ENCODE measurements at places on chromosomes 12 and 14.

GRCh38 chr12:57724936-57725740 is 13.4 kb downstream of the AGAP2 start:
- no peak for DNase-seq
- no peaks in the 10 kb centered on the region for H3K36me3 ChIP-seq
- no peak overlapping the region for H3K27ac ChIP-seq
- H3K4me1 ChIP-seq: no peaks in the 10 kb centered on the region
- H3K27me3 ChIP-seq: no peaks in the 10 kb centered on the region
- no peak overlapping the region for H3K4me3 ChIP-seq

DNA sequence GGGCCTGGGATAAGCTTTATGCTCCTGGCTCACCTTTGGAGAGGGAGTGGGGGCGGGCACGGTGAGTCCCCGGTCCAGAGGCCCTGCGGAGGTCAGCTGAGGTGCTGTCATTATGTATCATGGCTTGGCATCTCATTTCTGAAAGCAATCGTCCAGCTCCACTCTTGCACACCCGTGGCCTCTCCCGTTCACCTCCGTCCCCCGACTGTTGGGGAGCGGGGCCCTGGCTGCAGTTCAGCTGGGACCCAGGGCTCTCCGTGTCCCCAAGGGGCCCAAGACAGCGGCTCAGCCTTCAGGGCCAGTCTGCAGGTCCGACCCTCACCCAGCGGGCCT is 10.6 kb downstream of the BMP4 start:
- no peak for DNase-seq
- no peaks in the 10 kb centered on the region for H3K36me3 ChIP-seq
- H3K4me1 ChIP-seq: no peaks in the 10 kb centered on the region
- H3K27ac ChIP-seq: no peak overlapping the region

- no peaks in the 10 kb centered on the region for H3K27me3 ChIP-seq
- no peak for DNase-seq
- H3K4me3 ChIP-seq: no peak overlapping the region
- no peak overlapping the region for H3K27ac ChIP-seq
- H3K36me3 ChIP-seq: no peaks in the 10 kb centered on the region
Observed at GRCh38 chr14:75723716-75724115, 62.7 kb downstream of the TTLL5 start.

DNA sequence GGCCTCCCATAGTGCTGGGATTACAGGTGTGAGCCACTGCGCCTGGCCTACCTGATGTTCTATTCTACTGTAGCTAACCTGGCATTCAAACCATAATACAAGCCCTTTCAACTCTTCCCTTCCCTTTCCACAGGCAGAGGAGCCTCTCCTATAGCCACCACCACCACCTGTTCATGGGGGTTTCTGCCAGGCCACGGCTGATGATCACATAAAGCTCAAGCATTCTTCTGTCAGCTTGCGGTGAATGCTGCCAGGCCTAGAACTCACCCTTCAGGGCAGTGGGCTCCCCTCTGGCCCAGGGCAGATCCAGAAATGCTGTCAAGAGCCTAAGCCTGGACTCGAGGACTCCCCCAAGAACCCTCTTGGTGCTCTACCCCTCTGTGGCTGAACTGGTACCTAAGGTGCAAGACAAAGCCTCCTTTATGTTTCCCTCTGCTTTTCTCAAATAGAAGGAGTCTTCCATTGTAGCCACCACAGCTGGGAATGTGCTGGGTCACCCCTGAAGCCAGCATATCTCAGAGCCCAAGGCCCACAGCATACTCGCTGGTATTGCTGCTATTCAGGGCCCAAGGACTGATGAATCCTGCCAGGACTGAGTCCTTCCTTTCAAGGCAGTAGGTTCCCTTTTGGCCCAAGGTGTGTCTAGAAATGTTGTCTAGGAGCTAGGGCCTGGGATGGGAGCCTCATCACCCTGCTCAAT is 3.4 kb upstream of the DLGAP5 start:
- no peaks in the 10 kb centered on the region for H3K4me1 ChIP-seq
- no peak overlapping the region for H3K27ac ChIP-seq
- no peak for DNase-seq

GRCh38 chr14:74140374-74140850 is 55.7 kb downstream of the LIN52 start:
- no peak overlapping the region for H3K4me3 ChIP-seq
- DNase-seq: no peak
- no peak overlapping the region for H3K27ac ChIP-seq
- H3K27me3 ChIP-seq: no peaks in the 10 kb centered on the region

DNA sequence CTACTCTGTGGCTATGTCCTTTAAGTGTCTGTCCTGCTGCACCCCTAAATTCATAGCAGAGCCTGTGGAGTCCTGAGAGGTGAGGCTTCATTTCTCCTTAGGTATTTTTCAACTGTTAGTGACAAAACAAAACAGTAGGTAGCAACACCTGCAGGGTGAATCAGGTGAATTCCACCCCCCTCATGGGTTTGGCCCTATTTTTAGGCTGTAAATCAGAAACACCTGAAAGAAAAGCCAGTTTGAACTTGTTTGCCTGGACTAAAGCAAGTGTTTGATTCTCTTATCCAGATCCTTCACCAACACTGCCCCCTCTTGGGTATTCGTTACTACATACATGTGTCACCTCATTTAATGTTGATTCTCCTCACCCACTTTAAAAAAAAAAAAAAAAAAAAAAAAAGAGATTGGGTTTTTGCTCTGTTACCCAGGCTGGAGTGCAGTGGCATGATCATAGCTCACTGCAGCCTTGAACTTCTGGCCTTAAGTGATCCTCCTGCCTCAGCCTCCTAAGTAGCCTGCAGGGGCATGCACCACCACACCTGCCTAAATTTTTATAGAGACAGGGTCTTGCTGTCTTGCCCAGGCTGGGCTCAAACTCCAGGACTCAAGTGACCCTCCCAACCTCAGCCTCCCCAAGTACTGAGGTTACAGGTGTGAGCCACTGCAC is 10.3 kb downstream of the TBPL2 start:
- no peak overlapping the region for H3K27ac ChIP-seq
- no peak overlapping the region for H3K4me3 ChIP-seq
- H3K36me3 ChIP-seq: no peaks in the 10 kb centered on the region
- H3K27me3 ChIP-seq: no peaks in the 10 kb centered on the region

DNA sequence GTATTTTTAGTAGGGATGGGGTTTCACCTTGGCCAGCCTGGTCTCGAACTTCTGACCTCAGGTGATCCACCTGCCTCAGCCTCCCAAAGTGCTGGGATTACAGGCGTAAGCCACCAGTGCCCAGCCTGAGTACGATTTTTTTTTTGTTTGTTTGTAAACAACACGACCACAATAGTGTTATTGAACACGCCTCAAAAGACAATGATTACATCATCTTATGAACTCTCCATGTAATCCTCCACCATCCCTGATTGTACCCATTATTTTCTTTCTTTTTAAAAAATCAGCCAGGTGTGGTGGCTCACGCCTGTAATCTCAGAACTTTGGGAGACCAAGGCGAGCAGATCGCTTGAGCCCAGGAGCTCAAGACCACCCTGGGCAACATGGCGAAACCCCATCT is 25.1 kb upstream of the TBX3 start:
- H3K27ac ChIP-seq: no peak overlapping the region
- no peak for DNase-seq
- H3K4me1 ChIP-seq: no peaks in the 10 kb centered on the region
- no peak overlapping the region for H3K4me3 ChIP-seq
- no peaks in the 10 kb centered on the region for H3K27me3 ChIP-seq
- no peaks in the 10 kb centered on the region for H3K36me3 ChIP-seq

GRCh38 chr14:79712302-79712950 is 498.9 kb downstream of the DIO2 start:
- H3K4me3 ChIP-seq: no peak overlapping the region
- no peaks in the 10 kb centered on the region for H3K4me1 ChIP-seq
- H3K27ac ChIP-seq: no peak overlapping the region
- no peaks in the 10 kb centered on the region for H3K36me3 ChIP-seq

DNA sequence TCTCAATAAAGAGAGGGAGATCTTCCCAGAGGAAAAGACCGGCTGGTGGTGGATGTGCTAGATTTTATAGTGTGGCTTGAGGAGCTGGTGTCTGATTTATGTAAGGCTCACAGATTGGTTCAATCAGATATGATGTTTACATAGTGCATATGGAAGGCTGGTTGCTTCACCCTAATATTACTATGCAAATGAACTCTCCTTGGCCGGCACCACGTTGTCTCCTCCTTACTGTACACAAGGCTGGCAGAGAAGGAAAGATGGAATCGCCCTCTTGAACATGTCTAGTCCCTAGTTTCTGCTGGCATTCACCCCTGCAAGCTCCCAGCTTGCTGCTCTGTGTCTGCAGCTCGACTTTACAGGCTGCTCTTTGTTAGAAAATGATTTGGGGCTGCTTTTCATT is 8.9 kb downstream of the FAM186A start:
- H3K4me1 ChIP-seq: no peaks in the 10 kb centered on the region
- no peak for DNase-seq
- no peak overlapping the region for H3K4me3 ChIP-seq
- H3K36me3 ChIP-seq: no peaks in the 10 kb centered on the region
- H3K27ac ChIP-seq: no peak overlapping the region
- H3K27me3 ChIP-seq: no peaks in the 10 kb centered on the region

- H3K4me1 ChIP-seq: no peaks in the 10 kb centered on the region
- no peak overlapping the region for H3K4me3 ChIP-seq
- no peaks in the 10 kb centered on the region for H3K27me3 ChIP-seq
- no peak overlapping the region for H3K27ac ChIP-seq
- DNase-seq: no peak
- H3K36me3 ChIP-seq: no peaks in the 10 kb centered on the region
Observed at GRCh38 chr12:119423285-119423684, 88.8 kb downstream of the CCDC60 start.

- H3K4me3 ChIP-seq: peak overlapping the region; percentile 43
- H3K36me3 ChIP-seq: no peaks in the 10 kb centered on the region
- no peaks in the 10 kb centered on the region for H3K27me3 ChIP-seq
- peak; percentile 69 for DNase-seq
Observed at GRCh38 chr12:121811434-121812319, 7.9 kb downstream of the SETD1B start.

GRCh38 chr12:41039461-41039860 is 148.7 kb upstream of the PDZRN4 start:
- H3K36me3 ChIP-seq: no peaks in the 10 kb centered on the region
- no peak overlapping the region for H3K4me3 ChIP-seq
- DNase-seq: no peak
- H3K27me3 ChIP-seq: no peaks in the 10 kb centered on the region
- no peaks in the 10 kb centered on the region for H3K4me1 ChIP-seq
- H3K27ac ChIP-seq: no peak overlapping the region

- H3K4me1 ChIP-seq: no peaks in the 10 kb centered on the region
- no peaks in the 10 kb centered on the region for H3K36me3 ChIP-seq
- no peak overlapping the region for H3K27ac ChIP-seq
- no peak for DNase-seq
- H3K27me3 ChIP-seq: no peaks in the 10 kb centered on the region
Observed at GRCh38 chr12:95213928-95214327, 3.3 kb downstream of the FGD6 start.

- no peaks in the 10 kb centered on the region for H3K4me1 ChIP-seq
- H3K27ac ChIP-seq: peak overlapping the region; percentile 97
Observed at GRCh38 chr12:31321897-31322228, 4.1 kb downstream of the SINHCAF start.

DNA sequence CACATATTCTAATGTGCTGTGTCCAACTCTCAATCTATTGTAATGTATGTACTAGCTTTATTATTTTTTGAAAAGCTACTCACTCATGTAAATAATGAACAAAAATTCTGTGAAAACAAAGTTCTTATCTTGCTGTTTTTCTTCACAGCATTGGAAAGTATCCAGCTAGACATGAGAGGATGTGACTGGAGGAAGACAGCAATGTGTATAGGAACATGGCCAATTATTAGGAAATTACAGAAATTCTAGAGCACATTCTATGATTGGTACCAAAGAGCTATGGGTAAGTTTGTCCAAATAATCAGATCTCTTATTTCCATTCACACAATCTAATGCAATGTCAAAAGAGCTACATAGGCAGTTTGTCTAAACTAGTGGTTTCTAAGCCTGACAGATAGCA is 1100.2 kb downstream of the FSCB start:
- no peaks in the 10 kb centered on the region for H3K4me1 ChIP-seq
- DNase-seq: no peak
- no peak overlapping the region for H3K27ac ChIP-seq
- no peak overlapping the region for H3K4me3 ChIP-seq

DNA sequence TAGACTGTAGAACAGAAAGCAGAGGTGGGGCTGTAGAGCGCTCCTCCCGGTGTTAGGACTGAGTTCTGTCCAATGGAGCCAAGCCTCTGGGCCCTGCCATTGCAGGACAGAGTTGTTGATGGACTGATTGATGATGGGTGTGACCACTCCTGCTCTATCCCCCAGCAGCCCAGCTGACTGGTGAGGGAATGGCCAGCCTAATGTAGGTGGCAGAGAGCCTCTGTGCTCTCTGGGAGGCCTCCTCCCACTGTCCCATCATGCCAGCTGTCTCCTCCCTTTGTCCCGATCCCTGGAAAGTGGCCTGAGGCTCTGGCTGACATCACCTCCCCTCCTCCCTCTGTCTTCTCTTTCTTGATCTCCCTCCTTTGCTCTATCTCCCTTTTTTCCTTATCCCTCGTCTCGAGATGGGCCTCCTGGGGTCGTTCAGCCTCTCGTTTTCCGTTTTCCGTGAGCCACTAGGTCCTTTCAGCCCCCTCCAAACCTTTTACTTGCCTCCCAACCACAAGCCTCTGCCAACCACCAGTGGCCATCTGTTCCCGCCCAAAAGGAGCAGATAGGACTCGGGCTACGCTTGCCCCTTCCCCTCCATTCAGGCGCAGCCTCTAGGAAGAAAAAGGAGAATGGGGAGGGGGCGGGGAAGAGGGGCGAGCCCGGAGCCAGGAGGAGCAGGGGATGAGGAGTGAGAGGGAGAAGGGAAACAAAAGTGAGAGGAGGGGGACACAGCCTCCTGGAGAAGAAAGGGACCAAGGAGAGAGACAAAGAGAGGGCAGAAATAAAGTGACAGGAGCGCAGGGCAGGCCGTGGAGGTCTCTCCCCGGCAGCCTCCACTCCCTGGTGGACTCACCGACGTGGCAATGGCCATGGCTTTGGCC is 572 bp downstream of the EFS start:
- no peaks in the 10 kb centered on the region for H3K36me3 ChIP-seq
- peak; percentile 52 for DNase-seq
- H3K27me3 ChIP-seq: no peaks in the 10 kb centered on the region
- H3K4me3 ChIP-seq: peak overlapping the region; percentile 68
- peaks cover 7% of the 10 kb centered on the region for H3K4me1 ChIP-seq
- H3K27ac ChIP-seq: peak overlapping the region; percentile 97

- peaks cover 3% of the 10 kb centered on the region for H3K4me1 ChIP-seq
- no peak overlapping the region for H3K4me3 ChIP-seq
- peak; percentile 82 for DNase-seq
- H3K27ac ChIP-seq: peak overlapping the region; percentile 90
Observed at GRCh38 chr12:108302403-108303311, 36.5 kb downstream of the CMKLR1 start.
